ENCODE measurements at places on chromosomes 11 and 22. TPM values are rescaled to one million over a fixed set of nuclear protein-coding genes. Genes with fewer than 3 reads are reported as not detected.

Gene SAA2
- total RNA-seq: 4.1 TPM

- DNase-seq: no peak
Observed at GRCh38 chr11:67433536-67434394, 3.7 kb downstream of the PTPRCAP start.

DNA sequence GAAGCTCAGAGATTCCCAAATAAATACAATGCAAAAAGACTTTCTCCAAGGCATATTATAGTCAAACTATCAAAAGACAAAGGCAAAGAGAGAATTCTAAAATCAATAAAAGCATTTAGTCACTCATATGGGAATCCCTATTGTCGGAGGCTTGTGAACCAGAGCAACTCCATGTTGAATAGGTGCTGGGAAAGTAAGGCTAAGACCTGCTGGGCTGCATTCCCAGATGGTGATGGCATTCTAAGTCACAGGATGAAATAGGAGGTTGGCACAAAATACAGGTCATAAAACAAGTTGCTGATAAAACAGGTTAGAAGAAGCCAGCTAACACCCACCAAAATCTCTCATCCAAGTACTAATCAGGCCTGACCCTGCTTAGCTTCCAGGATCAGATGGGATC is 84.5 kb downstream of the JRKL start:
- no peak for DNase-seq

GRCh38 chr11:118746988-118747585 is 43.9 kb downstream of the DDX6 start:
- no peak for DNase-seq

Gene CHST1
- 2.4 TPM for total RNA-seq

DNA sequence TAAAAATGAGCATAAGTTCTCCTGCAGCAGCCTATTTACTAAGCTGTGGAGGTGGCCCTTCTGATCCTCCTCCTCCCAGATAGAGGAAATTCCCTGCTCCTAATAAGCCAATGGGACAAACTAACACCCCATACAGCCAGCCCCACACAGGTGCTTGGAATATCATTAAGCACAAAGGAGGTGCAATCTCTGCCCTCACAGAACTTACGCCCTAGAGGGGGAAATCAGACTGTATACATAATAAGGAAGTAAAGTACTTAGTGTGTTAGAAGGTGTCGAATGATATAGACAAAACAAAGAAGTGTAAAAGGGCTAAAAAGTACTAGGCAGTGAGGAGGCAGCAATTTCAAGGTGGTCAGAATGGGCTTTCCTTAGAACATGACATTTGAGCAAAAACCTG is 5.8 kb downstream of the MS4A12 start:
- no peak for DNase-seq

GRCh38 chr22:37284805-37285355 is 2.6 kb downstream of the CYTH4 start:
- no peak for DNase-seq

Gene INPPL1
- 125 TPM for total RNA-seq

DNA sequence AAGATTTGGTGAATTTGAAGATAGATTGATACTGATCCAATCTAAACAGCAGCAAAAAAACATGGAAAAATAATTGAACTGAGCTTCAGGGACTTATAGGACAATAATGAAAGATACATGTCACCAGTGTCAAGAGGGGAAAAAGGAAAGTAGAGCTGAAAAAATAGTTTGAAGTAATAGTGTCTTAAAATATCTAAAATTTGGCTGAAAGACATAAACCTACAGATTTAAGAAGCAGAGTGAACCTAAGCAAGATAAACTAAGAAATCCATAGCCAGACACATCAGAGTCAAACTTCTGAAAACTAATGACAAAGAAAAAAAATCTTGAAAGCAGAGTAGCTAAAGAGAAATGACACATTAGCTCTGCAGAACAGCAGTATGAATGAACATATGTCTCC is 67.7 kb downstream of the TRIM44 start:
- DNase-seq: no peak

DNA sequence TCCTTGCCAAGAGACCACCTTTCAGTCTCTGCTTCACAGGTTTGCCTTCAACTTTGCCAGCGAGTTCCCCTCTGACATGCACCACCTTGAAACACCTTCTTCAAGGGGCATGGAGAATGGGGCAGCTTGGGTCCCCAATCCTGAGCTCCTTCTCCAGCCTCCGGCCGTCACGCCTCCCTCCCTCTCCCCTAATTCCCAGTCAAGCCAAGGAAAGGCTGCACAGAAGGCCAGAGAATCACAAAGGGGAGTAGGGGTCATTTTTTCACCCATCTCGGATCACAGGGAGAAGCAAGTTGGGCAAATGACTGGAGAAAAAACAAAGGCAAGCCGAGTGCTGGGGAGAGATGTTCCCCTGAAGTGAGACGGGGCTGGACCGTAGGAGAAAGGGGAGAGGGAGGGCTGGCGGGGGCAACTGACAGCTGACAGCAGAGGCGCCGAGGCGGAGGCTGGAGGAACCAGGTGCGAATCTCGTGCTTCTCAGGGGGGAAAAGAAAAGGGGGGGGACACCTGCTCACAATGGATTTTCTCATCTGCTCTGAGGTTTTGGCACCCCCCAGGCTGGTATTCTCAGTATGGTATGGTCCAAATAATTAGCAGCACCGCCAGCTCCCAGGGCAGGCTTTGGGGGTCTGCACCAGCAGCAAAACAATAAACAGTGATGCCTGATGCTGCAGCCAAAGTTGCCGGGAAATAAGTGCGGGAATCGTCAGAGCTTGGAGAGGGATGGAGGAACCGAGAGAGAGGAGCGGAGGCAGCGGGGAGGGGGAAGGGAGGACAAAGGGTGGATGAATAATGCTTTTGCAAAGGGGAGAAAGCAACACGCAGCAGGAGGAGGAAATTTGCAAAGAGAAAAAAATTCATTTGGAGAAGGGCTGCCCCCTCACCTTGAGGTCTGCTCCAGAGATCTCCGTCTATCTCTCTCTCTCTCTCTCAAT is 644 bp downstream of the YPEL4 start:
- peak; percentile 40 for DNase-seq

GRCh38 chr11:10379426-10379825 is 74.6 kb downstream of the ADM start:
- DNase-seq: no peak

Gene ART1
- total RNA-seq: not detected

GRCh38 chr22:24894998-24895397 is 51.5 kb downstream of the LHFPL7 start:
- DNase-seq: peak; percentile 25

Gene P2RY2
- total RNA-seq: 1.2 TPM

GRCh38 chr11:61954106-61954850 is 4.1 kb downstream of the BEST1 start:
- no peak for DNase-seq

GRCh38 chr11:12604557-12605153 is 69.6 kb upstream of the TEAD1 start:
- no peak for DNase-seq

- DNase-seq: no peak
Observed at GRCh38 chr11:10096987-10097386, 197.0 kb downstream of the SBF2 start.

DNA sequence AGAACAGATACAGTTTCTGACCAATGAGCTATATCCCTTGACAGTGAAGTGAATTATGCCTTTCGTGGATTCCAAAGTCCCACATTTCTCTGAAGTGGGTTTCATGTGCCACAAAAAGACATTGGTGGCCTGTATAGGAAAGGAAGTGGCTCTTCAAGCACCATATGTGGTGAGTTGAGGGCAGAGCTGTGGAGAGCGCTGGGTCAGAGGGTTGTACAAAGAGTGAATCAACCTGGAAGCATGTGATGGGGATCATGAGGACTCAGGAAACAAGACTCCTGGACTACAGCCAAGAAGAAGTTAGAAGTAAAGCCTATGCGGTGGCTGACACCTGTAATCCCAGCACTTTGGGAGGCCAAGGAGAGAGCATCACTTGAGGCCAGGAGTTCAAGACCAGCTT is 579 bp upstream of the SLC5A4 start:
- DNase-seq: no peak

Gene APOA1
- 4.4 TPM for total RNA-seq

Gene OR10A6
- not detected for total RNA-seq

Gene MPZL2
- 1.4 TPM for total RNA-seq

DNA sequence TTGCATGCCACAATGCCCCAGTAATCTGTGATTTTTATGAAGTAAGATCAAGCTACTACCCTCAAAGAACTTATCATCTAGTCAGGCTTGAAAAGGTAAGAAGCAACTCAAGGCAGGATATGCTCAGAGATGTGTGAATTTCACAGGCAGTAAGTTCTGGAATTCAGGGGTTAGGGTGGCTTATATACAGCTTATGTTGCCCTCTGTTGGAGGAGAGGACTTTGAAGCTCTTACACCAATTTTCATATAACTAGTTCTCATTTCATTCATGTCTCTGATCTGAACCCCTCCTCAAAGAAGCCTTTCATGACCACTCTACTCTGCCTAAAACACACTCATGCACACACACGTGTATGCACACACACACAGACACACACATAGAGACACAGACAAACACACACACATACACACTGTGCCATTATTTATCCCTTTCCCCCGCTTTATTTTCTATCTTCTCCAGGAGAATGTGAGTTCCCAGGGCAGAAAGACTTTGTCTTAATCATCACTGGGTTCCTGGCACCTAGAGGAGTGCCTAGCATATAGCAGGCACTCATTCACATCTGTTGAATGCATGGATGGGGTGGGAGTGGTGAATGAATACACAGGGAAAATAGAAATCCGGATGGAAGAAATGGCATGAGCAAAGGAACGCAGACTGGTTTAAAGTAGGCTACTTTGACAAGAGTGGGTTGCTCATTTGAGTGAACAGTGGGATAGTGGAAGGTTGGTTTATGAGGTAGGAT is 220.7 kb upstream of the ZBED5 start:
- no peak for DNase-seq

Gene EHF
- 0.60 TPM for total RNA-seq

GRCh38 chr11:17445240-17445795 is 31.3 kb downstream of the ABCC8 start:
- no peak for DNase-seq

- DNase-seq: no peak
Observed at GRCh38 chr22:45877651-45878050, 99.3 kb downstream of the WNT7B start.

- no peak for DNase-seq
Observed at GRCh38 chr11:88354912-88355311, 17.4 kb upstream of the CTSC start.

- no peak for DNase-seq
Observed at GRCh38 chr11:134837887-134838232, 425.8 kb upstream of the B3GAT1 start.

DNA sequence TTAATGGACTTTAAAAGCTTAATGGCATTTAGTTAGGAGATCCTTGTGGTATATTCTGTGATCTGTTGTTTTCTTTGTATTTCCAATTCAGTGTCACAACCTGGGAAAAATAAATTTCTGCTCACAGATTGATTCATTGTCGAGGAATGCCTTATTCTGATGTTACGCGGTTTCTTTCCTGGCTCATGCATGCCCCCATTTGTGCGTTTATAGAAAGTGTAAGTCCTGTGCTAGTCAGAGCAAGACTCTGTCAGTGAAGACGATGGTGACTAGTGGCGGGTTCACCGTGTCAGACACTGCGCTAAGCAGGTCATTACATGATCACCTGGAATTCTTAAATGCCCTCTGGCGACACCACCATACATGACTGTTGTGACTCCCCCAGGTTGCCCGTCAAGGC is 169.4 kb downstream of the TBC1D22A start:
- DNase-seq: no peak

DNA sequence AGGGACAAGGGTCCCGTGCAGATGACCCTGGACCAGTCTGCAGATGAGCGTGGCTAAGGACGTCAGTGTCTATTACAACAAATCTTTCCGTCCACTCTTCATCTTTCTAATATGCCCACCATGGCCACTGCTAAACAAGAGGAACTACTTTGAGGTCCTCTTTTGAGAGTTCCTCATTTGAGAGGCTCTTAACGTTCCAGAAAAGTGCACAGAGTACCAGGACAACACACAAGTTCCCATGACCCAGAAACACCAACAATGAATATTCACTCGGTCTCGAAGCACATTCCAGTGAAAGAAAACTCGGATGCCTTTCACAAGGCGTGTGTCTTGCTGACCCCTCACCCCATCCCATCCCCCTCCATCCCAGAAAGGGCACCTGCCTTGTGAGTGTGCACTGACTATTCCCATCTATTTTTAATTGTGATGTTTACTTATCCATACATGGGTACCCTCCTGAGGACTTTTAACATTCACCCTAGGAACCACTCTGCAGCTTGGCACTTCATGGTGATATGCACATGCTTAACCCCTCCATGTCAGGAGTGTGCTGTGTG is 157.0 kb downstream of the SHANK2 start:
- DNase-seq: no peak

GRCh38 chr22:37657590-37658132 is 862 bp upstream of the PDXP start:
- DNase-seq: no peak

Gene FAM111B
- total RNA-seq: 25.5 TPM

Gene DCHS1
- 12.6 TPM for total RNA-seq

- DNase-seq: no peak
Observed at GRCh38 chr22:50278461-50278860, 8.3 kb upstream of the MAPK11 start.

Gene CELSR1
- 19.9 TPM for total RNA-seq

DNA sequence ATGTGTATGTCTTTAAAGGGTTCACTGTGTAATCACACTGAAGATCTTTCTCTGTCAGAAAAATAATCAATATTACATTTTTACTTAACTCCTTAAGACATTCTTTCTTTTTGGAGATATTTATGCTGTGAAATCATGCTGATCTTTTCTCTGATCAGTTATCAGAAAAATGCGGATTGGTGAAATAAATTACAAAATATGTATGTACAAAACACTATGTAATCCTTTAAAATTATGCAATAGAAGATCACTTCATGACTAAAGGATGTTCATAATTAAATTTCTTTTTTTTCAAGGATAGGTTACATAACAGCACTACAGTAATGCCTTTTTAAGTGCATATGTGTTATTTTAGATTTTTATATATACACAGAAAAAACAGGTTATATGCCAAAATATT is 24.7 kb downstream of the BTBD10 start:
- no peak for DNase-seq

Gene ASCL2
- total RNA-seq: 0.24 TPM

Gene MUC15
- total RNA-seq: not detected

Gene LMO1
- 0.39 TPM for total RNA-seq

Gene OR10D3
- not detected for total RNA-seq

GRCh38 chr11:454043-454442 is 4.0 kb downstream of the PTDSS2 start:
- no peak for DNase-seq

DNA sequence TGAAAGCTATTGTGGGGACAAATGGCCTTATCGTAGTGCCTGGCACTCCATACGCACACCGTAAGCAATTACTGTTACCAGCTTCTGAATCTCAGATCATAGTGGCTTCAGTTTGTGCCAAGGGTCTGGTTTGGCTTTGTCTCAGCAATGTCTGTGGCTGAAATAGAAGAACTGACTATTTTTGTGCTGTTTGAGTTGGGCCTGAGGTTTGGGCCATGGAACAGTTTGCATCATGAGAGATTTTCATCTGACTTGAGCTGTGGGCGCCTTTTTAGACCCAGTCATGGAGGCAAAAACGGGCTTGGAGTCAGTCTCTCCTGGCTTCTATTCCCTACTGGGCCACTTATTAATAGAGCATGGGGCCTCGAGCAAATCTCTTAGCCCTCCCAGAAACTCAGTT is 121.1 kb upstream of the CRYBB3 start:
- no peak for DNase-seq
